ENCODE measurements at places on chromosomes 6 and 20. TPM values are rescaled to one million over a fixed set of nuclear protein-coding genes. Genes with fewer than 3 reads are reported as not detected.
A peak's percentile ranks its signal among the peaks of the same experiment; 100 is the strongest.

- no peak overlapping the region for H3K4me3 ChIP-seq
- no peaks in the 10 kb centered on the region for H3K36me3 ChIP-seq
- H3K27me3 ChIP-seq = no peaks in the 10 kb centered on the region
- peaks cover 17% of the 10 kb centered on the region for H3K4me1 ChIP-seq
These were observed 110.4 kb upstream of the ARMC2 start for GRCh38 chr6:108737594-108738546.

DNA sequence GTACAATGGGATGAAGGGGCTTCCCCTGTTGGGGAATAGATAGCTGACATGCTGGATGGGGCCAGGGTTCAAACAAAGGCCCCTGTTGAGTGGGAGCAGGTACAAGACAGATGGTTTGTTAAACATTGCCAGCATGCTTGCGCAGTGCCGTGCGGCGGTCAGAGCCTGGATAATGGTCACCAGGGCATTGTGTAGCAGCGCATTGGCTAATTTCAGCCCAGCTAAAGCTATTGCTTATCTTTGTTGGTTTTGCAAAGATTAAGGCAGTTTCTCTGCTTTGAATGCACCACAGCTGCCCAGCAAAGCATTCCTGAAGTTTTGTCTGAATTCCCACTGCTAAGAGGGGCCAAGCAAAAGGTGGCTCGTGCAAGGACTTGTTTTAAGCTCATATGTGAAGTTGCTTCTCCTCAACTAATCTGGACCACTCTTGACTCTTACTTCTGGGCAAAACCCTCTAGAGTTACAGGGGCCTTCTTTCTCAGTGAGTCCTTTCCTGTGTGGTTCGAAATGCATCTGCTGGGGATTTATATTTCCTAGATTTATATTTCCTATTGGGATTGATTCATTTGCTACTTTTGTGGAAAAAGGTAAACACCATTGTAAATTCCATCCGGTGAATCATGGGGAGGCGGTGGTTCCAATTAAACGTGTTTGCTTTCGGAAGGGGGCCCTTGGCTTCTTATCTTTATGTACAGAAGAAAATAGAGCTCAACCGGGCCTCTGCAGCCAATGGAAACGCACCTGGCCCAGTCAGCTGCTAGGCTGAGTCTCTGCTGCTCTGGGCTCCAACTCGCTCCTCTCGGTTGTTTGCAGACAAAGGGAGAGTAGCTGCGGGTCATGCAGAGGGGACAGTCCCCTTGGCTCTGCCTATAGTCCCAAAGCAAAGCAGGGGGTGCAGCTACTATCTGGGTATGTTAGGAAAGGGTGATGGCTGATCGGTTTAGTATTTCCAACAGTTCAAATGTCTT lies 72.1 kb downstream of the FOXA2 start:
- no peak overlapping the region for H3K4me3 ChIP-seq
- DNase-seq = peak; percentile 36
- H3K27ac ChIP-seq = peak overlapping the region; percentile 1
- H3K27me3 ChIP-seq = no peaks in the 10 kb centered on the region
- no peaks in the 10 kb centered on the region for H3K36me3 ChIP-seq

DNA sequence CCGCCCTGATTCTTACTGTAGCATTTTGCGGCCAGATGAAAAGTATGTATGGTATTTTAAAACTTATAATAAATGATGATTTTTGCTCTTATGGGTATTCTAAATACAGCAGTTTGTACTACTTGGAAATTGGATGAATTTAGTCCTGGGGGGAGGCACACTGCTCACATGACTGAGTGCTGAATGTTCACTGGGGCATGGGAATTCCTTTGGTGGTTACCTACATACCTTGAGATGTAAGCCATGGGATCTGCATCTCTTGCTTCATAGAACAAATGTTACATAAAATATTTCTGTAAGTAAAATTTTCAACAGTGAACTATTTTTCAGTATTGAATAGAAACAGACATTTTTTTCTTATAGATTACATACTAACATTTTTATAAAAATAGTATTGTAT lies 71.1 kb downstream of the FIG4 start:
- H3K36me3 ChIP-seq = peaks cover 3% of the 10 kb centered on the region
- no peak overlapping the region for H3K4me3 ChIP-seq
- H3K27me3 ChIP-seq = no peaks in the 10 kb centered on the region
- H3K27ac ChIP-seq = no peak overlapping the region
- no peak for DNase-seq

- peak overlapping the region; percentile 51 for H3K4me3 ChIP-seq
- H3K27me3 ChIP-seq = peaks cover 24% of the 10 kb centered on the region
- DNase-seq = no peak
- peaks cover 49% of the 10 kb centered on the region for H3K4me1 ChIP-seq
- peak overlapping the region; percentile 64 for H3K27ac ChIP-seq
These were observed 6.2 kb downstream of the C20orf204 start for GRCh38 chr20:64042054-64042781.

DNA sequence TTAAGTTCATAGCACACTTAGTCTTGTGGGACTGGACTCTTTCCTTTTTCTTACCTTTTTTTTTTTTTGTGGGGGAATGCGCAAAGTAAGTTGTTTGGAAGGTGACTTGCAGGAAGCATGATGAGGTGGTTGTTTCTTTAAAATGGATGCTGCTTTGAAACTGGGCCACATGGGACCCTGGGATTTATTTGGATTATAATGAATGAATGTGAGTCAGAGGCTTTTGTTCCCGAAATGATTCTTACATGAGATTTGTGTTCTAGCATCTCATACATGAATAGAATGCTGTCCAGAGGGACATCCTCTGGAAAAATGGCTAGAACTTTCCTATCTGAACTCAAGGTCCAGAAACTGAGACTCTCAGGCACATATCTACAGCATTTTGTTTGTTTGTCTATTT lies 236.6 kb upstream of the RNF24 start:
- H3K27me3 ChIP-seq = peaks cover 6% of the 10 kb centered on the region
- H3K36me3 ChIP-seq = no peaks in the 10 kb centered on the region
- no peak for DNase-seq
- no peak overlapping the region for H3K27ac ChIP-seq
- peaks cover 12% of the 10 kb centered on the region for H3K4me1 ChIP-seq

- DNase-seq = no peak
- H3K4me1 ChIP-seq = peaks cover 10% of the 10 kb centered on the region
- no peaks in the 10 kb centered on the region for H3K36me3 ChIP-seq
- no peak overlapping the region for H3K4me3 ChIP-seq
- H3K27me3 ChIP-seq = no peaks in the 10 kb centered on the region
These were observed 86.9 kb downstream of the QKI start for GRCh38 chr6:163501439-163501838.

- no peaks in the 10 kb centered on the region for H3K4me1 ChIP-seq
- no peaks in the 10 kb centered on the region for H3K36me3 ChIP-seq
- no peak overlapping the region for H3K4me3 ChIP-seq
- H3K27me3 ChIP-seq = no peaks in the 10 kb centered on the region
- DNase-seq = no peak
- H3K27ac ChIP-seq = no peak overlapping the region
These were observed 127.5 kb downstream of the CDKAL1 start for GRCh38 chr6:20661721-20662120.

DNA sequence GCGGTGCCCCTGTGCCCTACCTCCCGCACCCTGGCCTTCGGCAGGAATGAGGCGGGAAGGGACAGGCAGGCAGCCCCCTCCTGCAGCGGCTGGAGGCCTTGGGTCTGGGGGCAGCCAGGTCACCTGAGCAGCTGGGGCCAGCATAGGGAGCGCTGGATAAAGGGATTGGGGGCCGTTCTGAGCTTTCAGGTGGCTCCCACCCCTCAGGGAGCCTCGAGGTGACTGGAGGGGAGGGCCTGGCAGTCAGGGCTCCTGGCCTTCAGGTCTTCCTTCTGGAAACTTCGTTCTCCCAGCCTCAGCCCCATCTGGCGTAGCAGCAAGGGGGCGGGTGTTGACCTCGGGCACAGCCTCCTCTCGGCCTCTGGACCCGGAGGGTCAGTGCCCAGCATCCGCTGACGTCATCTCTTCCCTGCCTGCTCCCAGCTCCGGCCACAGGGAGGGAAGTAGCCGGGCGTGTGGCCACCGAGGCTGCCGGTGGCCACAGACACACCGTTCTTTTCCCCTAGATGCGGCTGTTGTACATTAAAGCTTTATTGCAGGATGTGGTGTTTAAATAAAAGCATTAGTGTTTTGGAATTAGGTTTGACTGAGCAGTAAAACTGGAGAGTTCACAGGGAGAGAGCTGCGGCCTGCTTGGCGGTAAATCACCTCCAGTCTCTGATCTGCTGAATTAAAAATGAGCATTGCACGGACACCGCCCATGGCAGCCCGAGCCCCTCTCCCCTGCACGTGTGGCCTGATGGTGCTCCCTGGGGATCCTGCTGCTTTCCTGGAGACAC lies 80.0 kb upstream of the GATA5 start:
- peaks cover 34% of the 10 kb centered on the region for H3K27me3 ChIP-seq
- DNase-seq = no peak
- H3K27ac ChIP-seq = no peak overlapping the region
- peaks cover 7% of the 10 kb centered on the region for H3K4me1 ChIP-seq

DNA sequence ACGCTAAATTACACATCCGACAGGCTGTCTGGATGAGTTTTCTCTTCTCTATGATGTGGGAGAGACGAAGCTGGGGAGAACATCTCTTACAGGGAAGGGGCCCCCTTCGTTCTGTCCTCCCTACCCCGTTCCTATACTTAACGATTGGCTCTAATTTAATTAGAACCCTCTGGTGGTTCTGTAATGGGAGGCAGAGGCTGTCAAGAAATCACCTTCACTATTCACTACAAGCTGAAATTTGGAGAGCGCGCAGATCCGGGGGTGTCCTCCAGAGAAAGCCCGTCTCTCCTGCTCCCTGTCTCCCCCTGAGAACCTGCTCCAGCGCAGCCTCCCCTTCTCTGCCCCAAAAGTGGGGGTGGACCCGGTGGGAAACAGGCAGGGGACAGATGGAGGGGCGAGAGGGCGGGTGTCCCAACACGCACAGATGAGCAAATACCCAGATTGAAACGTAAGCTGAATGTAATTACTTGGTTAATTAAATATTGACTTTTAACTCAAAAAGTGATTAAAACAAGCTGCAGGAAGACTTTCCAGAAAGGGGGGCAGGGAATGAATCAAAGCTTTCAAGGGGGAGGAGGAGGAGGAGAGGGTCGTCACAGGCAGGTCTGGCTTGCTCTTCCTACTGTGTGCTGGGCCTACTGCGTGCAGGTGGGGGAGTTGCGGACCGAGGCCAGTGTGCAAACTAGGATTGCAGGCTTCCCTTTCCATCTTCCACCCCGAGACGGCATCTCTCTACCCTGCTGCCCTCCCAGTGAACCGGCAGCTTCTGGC lies 1.3 kb downstream of the SULF2 start:
- H3K27ac ChIP-seq = peak overlapping the region; percentile 42
- H3K4me1 ChIP-seq = peaks cover 33% of the 10 kb centered on the region
- peak overlapping the region; percentile 58 for H3K4me3 ChIP-seq
- no peak for DNase-seq

Gene ALDH8A1
- not detected for total RNA-seq

Gene SAPCD1
- total RNA-seq = 9.0 TPM

Gene BTNL2
- not detected for total RNA-seq

Gene OR2B6
- not detected for total RNA-seq

Gene CENPW
- total RNA-seq = 7.8 TPM
